ENCODE measurements at places on chromosomes 13 and 19.
A peak's percentile ranks its signal among the peaks of the same experiment; 100 is the strongest.

DNA sequence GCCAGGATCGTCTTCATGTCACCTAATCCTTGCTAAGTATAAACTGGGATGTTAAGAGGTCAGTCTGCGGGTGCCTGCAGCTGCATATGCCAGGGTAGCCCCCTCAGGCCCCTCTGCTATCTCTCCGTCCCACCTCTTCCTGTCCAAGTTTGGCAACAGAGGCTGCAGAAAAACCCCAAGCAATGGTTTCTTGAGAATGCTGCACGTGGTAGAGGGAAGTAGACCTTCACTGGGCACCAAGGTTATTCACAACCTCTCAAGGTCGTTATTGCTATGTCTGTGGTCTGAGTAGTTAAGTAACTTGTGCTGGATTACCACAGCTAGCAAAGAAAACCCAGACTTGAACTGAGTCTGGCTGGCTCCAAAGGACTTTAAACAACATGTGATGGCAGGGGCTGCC is 77.9 kb upstream of the XPO4 start:
- no peak for DNase-seq

DNA sequence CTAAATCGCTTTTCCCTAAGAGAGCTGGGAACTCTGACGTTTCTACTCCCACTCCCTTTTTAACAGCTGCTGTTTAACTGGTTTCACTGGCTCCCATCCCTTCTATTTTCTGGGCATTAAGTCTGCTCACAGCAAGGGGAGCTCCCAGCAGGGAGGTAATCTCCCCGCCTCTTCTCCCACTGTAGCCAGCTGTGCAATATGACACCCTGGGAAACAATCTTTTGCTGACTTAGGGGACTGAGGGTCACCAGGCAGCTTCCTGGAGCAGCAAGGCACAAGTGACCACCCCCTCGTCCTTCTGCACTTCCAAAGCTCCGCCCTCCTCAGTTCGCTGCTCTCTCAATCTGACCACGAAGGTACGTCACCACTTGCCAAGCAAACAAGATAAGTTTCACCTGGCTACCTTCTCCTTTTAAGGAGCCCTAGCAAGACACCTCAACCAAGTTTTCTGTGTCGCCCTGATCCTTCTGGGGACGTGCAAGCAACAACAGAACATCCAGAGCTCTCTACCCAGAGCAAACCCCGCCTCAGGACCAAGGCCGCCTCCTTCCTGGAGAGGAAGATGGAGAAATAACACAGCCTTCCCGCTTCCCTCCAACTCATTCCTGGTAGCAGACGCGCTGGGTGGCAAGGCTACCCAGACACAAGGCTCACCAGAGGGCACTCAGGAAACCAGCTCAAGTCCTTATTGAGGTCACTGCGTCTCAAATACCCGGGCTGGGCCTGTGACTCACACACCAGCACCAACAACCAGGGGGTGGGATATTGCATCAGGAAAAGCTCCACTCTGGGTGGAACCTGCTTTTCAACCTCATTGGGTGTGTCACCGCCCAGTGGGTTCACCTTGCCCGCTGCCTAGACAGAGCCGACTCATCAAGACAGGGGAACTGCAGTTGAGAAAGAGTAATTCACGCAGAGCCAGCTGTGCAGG is 92.4 kb downstream of the STK24 start:
- peak; percentile 83 for DNase-seq

- no peak for DNase-seq
Measured at GRCh38 chr13:39915418-39915817, 260.0 kb downstream of the COG6 start.

DNA sequence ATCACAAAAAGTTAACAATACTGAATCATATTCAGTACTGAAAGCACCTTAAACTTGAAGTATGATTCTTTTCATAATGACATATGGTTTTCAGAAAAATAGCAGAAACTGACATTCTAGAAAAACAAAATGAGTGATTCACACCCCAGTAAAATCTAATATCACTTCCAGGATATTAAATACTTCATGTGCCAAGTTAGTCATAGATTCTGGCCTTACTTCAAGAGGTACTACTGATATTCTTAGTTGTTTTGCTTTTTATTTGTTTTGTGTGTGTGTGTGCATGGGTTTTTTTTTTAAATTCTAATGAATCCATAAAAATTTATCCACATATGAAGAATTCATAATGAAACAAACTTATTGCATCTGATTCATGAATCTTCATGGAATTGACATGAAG is 207.9 kb upstream of the UFM1 start:
- DNase-seq = no peak

DNA sequence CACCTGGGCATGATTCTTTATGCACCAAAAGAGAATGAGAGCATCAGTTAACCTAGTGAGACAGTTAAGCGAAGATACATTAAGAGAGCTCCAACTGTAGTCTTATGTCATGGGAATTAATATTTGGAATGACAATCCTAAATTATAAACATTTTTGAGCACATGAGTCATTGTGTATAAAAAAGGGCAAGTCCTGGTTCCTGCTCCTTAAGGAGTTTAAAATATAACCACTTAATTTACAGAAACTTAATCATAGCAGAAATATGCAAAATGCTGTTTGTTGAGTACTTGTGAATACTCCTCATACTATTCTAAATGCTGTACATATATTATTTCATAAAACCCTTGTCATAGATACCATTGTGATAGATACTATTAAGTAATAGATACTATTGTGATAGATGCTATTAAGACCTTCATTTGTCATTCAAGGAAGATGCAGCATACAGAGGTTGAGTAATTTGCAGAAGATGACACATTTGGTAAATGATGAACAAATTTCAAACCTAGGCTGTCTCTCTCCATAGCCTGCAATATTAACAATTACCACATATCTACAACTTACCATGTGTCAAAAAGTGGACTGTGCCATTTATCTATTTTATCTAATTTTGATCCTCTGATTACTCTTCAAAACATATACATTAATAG is 301.0 kb downstream of the TBC1D4 start:
- DNase-seq = no peak

Measured in CD4-positive, alpha-beta T cell (primary cell).